H4 (cell line): ENCODE measurements at places on chromosomes 2 and 18.

DNA sequence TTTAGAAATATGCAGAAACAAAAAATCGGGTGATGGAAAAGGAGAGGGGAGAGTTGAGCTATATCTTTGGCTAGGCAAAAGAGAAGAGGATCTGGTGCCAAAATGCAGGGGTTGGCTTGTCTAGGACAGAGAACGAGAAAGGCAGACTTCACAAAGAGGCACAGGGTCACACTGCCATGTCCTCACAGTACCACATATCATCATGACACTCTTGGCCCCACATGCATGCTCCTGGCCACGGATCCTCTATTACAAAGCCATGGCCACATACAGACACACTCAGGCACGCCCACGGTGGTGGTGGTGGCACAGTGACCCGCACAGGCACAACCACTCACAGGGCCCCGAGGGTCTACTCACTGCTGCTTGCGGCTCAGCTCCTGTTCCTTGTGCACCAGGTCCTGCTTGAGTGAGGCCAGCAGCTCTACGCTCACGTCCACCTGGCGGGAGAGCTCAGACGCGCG lies 15.9 kb downstream of the FBXO41 start:
- DNase-seq, result no peak

DNA sequence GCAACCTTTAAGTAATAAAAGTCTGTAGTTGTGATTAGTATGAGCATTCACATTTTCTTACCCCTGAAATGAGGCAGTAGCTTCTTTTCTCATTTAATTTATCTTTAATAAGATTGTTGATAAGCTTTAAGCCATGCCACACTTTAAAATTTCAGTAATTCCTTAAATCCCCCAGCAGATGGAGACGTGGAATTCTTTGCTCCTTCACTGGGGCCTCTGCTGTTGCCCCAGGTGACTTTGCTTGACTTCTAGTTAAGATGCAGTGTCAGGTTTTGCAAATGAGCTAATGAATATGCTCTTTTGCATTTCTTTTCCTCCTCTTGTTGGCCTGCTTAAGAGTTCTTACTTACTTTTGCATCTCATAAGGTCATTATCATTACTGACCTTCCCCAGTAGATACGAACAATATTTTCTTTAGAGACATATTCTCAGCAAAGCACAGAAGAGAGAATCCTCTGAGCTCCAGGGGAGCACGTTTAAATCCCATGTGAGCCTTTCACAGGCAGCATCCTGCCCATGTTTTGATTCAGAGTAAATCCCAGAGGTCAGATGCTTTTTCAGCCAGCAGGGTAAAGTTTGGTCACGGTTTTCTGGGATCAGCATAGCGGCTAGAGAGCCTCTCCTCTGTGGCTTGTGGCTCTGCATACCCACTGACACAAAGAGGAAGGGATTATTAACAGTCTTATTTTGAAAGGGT lies 222.9 kb downstream of the PTPRM start:
- peak; percentile 31 for DNase-seq

GRCh38 chr18:79687806-79688205 lies 8.2 kb downstream of the CTDP1 start:
- DNase-seq, result peak; percentile 67

GRCh38 chr2:147628971-147629421 lies 215.8 kb upstream of the ACVR2A start:
- no peak for DNase-seq

DNA sequence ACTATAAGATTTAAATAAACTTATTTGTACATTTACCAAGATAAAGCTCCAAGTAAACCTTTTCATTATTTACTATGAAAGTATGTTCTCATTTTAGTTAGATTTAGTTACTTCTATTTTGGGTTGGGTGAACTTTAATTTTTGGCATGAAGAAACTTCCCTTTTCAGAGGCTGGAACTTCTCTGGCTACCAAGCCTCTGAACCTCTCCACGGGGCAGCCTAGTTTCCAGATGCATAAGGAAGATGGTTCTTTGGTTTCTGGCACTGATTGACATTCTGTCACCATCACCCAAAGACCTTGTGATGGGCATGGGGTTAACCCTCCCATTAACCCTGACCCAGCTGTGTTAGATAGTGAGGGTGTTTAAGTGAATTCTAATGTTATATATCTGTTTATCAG lies 17.1 kb downstream of the PSD4 start:
- no peak for DNase-seq
